ENCODE measurements at places on chromosomes 16 and 17. TPM values are rescaled to one million over a fixed set of nuclear protein-coding genes. Genes with fewer than 3 reads are reported as not detected.

DNA sequence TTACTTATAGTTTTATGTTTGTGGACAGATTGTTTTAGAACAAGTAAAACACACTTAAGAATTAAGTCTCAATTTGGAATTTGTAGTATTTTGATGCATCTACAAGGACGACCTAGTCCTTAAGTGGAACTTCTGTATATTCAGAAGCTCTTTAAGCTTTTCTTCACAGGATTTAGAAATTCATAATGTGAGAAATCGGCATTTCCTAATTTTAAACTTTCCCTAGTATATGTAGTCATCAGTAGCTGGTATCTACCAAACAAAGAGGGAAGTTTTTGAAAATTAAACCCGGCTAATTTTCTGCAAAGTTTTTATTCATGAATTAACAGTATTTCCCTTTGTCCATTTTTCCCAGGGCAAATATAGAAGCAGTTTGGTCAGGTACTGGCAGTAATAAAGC, 203.6 kb downstream of the CDRT15L2 start:
- no peak for DNase-seq

The NAT9 gene
- 35.4 TPM for total RNA-seq

- DNase-seq: no peak
Measured at GRCh38 chr17:40366861-40367518, 2.5 kb upstream of the GJD3 start.

The GRIN2A gene
- total RNA-seq: not detected

The KRTAP4-6 gene
- not detected for total RNA-seq

The FNDC8 gene
- total RNA-seq: not detected

The TBC1D3G gene
- total RNA-seq: not detected

GRCh38 chr16:12157517-12158093, 181.1 kb downstream of the SNX29 start:
- DNase-seq: no peak

The CHST4 gene
- total RNA-seq: not detected

The ATP5PD gene
- 139 TPM for total RNA-seq

DNA sequence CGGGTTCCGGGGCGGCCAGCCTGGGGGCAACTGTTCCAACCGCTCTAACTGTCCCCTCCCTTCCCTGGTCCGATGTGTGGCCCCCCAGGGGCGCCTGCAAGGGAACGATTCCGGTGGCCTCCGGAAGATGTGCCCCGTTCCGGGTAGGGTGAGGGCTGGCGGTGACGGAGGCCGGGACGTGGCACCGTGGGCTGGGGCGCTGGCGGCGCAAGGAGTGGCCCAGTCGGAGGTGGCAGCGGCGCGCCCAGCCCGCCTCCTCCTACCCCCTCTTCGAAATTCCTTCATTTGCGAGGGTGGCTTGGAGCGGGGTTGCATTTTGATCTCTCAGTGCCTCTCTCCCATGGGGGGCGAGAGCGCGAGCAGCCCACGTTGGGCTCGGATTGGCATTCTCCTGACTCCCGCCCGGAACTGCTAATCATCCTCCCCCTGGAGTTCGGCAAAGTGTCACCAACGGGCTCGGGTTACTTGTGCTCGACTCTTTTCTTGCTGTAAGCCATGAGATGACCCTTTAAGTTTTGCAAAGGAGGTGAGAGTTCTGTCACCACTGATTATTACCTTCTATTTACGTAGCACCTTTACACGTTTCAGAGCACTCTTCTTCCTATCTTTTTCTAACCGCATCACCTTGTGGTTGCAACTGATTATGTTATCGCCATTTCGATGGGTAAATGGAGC, 622 bp downstream of the NDEL1 start:
- DNase-seq: peak; percentile 55

The PRSS21 gene
- total RNA-seq: not detected

The RNF151 gene
- not detected for total RNA-seq

DNA sequence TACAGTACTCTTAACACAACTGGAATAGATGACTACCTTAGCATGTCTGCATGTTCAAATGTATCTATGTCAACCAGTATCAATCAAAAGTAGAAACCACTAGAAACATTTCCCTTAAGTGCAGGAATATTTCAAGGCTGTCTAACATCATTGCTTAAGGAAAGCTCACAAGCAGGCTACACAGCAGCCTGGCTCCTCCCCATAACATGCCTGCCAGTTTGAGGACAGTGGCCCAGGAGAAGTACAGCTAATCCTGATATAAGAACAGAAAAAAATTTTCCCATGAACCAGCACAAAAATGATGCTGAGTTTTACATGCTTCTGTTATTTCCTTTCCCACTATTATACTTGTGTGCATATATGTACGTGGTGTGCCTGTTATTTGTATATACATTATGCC, 175.1 kb downstream of the MYO1D start:
- no peak for DNase-seq

The VAT1 gene
- 21.9 TPM for total RNA-seq

The ARHGAP23 gene
- 2.3 TPM for total RNA-seq

GRCh38 chr16:22843856-22844255, 29.9 kb downstream of the HS3ST2 start:
- no peak for DNase-seq

The HAS3 gene
- total RNA-seq: 3.0 TPM

All from CD4-positive, CD25-positive, alpha-beta regulatory T cell (primary cell).